ENCODE measurements at places on chromosomes 11 and 22.

- DNase-seq: peak; percentile 21
Measured at GRCh38 chr11:94519478-94520084, 7.3 kb downstream of the C11orf97 start.

DNA sequence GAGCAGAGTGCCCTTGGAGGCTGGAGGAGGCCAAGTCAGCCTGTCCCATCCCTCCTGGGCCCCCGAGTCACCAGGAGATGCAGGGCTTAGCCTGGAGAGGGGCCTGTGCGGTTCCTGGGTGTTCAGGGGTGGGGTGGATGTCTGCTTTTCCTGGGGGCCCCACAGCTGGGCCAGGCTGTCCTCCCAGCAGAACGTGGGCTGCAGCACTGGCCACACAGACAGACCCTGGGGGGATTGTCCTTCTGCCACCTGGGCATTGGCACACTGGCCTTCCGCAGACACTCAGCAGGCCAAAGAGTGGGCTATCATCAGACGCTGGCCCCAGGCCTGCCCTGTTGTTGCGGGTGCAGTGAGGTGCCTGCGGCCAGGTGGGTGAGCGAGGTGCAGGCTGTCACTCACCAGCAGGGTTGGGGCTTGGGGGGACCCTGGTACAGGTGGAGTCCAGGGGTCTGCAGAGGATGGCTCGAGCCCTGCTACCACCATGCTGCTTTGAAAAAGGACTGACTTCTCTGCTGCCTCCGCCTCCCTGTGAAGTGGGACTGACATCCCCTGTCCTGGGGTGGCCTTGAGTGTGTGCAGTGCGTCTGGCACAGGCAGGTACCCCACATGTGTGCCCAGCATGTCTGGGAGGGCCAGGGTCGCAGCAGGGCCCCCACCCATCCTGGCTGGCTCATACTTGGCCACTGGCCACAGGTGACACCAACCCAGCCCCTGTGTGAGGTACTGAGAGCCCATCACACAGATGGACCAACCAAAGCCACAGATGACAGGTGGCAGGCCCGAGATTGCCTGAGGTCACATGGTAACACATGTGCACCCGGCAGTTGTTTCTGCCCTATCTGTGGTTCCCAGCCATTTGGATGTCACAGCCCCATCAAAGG is 39.0 kb upstream of the KCNQ1OT1 start:
- no peak for DNase-seq

DNA sequence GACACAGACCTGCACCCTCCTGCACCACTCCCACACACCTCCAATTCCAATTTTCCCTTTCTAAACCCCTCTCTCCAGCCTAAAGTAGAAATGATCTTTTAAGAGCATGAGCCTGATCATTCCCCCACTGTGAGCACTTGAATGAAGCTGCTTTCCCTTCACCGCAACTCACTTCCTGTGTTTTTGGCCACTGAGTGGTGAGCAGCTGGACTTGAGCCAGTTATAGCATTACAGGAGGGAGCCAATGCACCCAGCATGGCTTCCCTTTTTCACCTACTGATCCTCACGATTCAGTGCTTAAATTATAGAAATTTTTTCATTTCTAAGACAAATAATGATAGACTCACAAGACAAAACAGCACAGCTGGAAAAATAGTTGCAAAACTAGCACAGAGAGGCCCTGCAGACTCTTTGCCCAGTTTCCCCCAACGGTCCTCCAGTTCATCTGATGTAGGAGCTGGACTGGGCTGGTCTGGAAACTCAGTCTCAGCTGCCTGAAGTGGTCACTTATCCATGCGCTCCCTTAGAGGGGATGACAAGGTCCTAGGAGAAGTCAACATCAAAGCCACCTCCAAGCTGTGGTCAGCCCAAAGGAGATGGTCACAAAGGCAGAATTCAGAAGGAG is 9.7 kb upstream of the APOL4 start:
- no peak for DNase-seq

DNA sequence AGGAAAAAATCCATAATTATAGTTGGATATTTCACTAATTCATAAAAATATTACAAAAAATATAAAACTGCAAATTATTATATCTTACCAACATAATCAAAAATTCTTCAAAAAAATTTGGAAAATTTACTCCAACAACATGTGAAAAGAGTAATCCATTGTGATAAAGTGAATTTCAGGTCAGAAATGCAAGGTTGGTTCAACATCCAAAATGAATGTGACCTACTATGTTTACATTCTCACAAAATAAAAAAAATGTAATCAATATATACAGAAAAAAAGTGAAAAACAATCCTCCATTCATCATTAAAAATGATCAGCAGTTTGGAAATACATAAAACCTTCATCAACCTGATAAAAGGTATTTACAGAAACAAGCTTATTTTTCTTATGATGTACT is 1252.2 kb downstream of the JRKL start:
- DNase-seq: no peak

DNA sequence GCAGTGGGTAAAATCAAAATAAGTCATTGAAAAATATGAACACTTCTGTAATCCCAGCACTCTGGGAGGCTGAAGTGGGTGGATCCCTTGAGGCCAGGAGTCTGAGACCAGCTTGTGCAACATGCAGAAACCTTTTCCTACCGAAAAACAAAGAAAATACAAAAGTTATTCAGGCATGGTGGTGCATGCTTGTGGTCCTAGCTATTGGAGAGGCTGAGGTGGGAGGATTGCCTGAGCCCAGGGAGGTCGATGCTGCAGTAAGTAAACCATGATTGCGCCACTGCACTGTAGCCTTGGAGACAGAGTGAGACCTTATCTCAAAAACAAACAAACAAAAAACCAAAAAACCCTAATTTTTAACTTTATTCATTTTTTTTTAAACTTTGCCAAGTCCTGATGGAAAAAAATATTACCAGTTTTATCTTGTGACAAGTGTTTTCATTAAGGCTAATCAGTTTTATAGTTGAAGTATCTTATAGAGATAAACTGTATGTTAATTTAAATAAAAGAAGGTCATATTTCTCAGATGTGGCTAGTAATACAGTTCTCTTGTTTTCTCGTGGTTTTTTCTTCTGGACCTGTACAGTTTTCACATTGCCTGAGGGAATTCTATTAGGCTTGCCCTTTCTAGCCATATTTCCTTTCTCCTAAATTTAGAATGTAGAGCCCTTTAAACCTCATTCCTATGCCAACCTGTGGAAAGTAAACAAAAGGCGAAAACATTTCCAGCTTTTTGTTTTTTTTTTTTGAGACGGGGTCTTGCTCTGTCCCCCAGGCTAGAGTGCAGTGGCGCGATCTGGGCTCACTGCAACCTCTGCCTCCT is 9.4 kb downstream of the HIPK3 start:
- no peak for DNase-seq

GRCh38 chr11:44743326-44743725 is 16.6 kb downstream of the TSPAN18 start:
- DNase-seq: no peak

- no peak for DNase-seq
Measured at GRCh38 chr22:47301820-47302475, 539.5 kb downstream of the TBC1D22A start.

DNA sequence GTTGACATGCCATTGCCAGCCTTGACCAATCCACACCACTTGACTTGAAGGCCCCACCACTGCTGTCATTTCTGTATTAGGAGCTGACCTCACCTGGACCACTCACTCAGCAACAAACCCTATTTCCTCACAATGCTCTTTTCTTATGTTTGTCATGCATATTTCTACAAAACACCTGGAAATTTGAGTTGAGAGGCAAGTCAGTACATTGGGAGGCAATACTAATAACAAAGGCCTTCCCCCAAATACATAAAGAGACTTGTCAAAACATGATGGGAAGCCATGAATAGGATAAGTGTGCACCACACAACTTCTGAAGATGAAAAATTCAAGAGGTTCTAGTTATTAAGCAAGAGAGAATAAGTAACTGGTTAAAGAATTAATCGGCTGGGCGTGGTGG is 77.9 kb upstream of the POU2AF2 start:
- no peak for DNase-seq

DNA sequence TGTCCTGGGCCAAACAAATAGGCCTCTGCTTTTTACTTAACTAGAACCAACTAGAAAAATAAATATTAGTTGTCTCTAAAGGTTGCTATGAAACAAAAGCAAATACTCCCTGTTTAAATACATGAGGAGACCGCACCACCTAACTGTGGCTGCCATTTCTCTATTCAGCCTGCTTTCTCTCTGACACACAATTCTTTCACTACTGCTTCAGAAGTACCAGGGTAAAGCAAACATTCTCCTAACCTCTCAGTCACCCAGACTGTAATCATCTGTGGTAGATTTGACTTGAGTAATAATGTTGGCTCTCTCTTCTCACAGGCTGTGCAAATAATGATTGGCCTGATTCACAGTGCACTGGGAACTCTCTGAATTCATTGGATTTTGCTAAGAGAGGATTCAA is 41.0 kb upstream of the MS4A8 start:
- no peak for DNase-seq

DNA sequence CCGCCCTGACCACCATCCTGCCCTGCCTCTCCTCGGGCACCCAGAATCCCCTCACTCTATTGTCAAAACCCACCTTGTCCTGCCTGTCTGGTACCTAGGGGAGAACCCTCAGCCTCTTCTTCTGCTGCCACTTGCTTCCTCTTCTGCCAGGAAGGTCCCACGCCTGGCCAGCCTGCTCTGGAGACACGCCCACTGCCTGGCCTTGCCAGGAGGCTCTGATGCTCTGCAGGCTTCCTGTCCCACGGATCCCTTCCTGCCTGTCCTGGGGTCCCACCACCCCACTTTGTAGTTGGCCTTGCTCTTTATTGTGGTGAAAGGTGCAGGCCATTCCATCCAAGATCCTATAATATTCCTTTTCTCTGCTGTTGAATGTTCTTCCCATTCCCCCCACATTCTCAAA is 63.4 kb downstream of the BMAL1 start:
- DNase-seq: no peak

GRCh38 chr11:75907906-75908527 is 93.0 kb downstream of the UVRAG start:
- DNase-seq: no peak

- DNase-seq: no peak
Measured at GRCh38 chr11:107699371-107700285, 12.2 kb downstream of the SLN start.

DNA sequence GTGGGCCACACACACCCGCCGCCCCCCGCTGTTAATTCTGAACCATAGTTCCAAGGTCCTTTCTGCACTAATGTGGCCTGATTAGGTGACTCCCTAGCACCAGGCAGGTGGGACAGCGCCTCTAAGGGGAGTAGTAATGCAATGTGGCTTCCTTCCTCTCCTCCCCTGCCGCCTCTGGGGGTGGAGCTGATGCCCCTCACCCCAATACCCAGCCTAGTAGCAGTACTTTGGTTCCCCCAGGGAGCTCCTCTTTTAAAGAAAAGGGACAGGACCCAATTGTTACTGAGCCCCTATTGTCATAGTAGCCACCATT is 14.4 kb downstream of the RTN4RL2 start:
- DNase-seq: no peak

- no peak for DNase-seq
Measured at GRCh38 chr11:63769714-63770455, 1.3 kb upstream of the ZFTA start.
